NCI-H2081 treated with DMSO at 0.1 percent for 48 hours (cell line): ENCODE measurements at places on chromosomes 16 and 17.

DNA sequence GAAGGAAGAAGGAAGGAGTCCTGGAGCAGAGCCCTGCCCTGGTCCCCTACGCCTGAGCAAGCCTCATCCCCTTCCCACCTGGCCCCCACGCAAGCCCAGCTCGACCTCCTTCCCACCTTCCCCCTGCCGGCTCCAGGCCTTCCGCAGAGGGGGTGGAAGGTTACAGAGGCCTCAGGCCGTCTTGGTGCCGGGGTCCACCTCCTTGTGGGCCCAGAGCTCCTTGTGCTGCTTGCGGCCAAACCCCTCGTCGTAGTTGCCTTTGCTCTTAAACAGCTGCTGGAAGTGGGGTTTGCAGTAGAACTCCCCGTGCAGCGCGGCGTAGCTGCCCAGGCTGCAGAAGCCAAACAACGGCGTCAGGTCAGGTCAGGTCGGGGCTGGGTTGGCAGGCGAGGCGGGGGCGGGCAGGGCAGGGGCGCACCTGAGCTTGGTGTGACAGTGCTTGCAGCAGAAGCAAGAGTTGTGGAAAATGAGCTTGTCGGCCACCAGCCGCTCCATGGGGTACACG is 1.5 kb downstream of the LIMD2 start:
- DNase-seq: no peak

DNA sequence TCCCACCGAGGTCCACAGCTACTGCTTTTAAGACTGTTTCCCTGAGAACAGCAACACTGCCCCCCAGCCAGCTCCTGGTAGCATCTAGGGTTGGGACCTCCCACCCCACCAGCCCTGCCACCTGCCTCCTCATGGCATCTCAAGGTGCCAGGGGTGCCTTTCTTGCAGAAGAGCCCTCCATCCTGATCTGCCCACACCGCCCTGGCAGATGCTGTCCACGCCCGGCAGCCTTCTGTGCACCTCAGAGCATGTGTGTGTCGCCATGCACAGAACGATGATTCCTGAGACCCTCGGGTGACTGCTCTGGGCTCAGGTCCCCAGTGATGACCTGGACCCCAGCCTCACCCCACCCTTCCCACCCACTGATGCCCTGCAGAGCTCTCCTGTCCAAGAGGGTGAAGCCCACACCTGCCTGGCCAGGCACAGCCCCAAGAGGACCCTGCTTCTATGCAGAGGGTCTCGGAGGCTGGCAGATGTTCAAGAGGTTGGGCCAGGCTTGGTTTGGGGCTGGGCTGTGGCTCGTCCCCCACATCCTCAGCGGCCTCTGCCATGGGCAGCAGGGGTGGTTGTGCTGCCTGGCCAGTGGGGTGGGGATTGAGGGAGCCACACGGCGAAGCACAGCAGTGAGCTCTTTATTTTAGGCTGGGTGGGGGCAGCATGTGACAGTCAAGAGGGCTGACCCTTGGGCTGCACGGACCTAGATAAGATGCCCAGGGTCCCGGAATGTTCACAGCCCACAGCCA is 5.2 kb upstream of the SPATA2L start:
- DNase-seq: no peak

DNA sequence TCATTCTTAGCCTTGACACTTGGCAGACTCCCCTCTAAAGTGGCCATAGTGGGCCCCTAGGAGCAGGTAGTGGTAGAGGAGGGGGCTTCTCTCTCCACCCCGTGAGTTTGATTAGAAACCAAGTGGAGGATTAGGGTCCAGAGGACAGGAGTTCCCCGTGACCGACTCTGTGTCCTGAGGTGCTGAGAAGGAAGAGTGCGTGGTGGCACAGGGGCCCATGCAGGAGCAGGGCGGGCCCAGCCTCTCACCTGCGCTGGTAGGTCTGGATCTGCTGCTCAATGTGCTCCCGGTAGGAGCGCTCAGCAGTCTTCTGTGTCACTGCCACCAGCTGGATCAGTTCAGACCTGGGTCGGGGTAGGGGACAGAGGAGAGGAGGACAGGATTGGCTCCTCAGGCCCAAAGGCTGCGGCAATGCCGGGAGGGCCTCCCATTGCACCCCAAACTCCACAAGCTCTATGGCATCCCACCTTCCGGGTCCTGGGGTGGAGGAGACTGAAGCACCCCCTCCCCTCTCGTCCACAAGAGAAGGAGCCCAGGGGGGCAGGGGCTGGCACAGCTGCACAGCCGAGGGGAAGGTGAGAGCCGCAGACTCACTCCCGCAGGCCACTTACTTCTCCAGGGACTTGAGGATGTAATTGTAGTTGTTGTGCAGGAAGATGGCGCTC is 6.2 kb downstream of the ZACN start:
- DNase-seq: no peak

GRCh38 chr16:6341981-6342380 is 990.7 kb upstream of the RBFOX1 start:
- no peak for DNase-seq
